ENCODE measurements at places on chromosomes 2 and 18.

GRCh38 chr2:138760676-138761075 lies 19.5 kb downstream of the NXPH2 start:
- no peak for DNase-seq

- DNase-seq, result no peak
Measured at GRCh38 chr2:7225848-7226247, 308.6 kb downstream of the RNF144A start.

GRCh38 chr2:235045336-235045972 lies 93.6 kb downstream of the SH3BP4 start:
- no peak for DNase-seq

DNA sequence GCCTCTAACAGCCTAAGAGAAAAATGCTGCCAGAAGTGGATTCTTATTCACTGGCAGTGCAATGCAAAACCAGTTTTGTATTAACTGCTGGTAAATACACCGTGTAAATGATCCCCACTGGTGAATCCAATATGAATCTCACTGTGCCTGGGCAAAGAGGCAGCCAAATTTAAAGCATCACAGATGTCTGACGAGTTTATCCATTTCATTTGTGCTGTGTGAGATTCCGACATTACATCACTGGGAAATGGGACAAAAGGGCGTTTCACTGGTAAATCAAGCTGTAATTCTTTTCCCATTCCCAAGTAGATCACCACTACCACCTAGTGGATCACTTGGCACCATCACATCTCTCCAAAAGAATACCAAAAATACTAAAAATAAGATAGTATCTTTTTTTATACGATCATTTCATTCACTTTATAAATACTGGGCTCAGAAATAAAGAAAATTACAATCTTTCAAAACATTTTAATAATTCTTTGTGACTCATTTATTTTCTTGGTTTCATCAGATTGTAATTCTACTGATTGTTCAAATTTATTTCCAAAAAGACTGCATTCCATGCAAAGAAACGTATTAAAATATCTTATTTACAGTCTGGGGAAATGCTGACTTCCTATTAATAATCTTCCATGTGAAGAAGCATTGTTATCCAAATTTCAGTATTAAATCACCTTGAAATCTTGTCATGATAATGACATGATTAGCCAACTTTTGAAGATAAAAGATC lies 125.6 kb downstream of the GRB14 start:
- no peak for DNase-seq

- no peak for DNase-seq
Measured at GRCh38 chr2:148103946-148104345, 83.1 kb downstream of the MBD5 start.

DNA sequence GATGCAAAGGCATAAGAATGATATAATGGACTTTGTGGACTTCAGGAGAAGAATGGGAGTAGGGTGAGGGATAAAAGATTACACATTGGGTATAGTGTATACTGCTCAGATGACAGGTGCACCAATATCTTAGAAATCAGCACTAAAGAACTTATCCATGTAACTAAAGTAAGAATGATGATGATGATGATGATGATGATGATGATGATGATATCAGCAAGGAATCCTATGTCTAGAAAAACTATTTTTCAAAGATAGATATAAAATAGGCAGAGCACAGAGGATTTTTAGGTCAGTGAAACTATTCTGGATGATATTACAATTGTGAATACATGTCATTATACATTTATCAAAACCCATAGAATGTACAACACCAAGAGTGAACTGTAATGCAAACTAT lies 34.3 kb downstream of the NMS start:
- DNase-seq, result no peak
